Stimulated activated CD8-positive, alpha-beta memory T cell treated with anti-CD3 and anti-CD28 coated beads, Interleukin-4, amount 100 ng/mL, for 1 hour (primary cell): ENCODE measurements at places on chromosomes 3 and 15.

GRCh38 chr15:89749951-89750559, 994 bp downstream of the MESP1 start:
- no peak for DNase-seq

- DNase-seq: no peak
Measured at GRCh38 chr3:16433701-16434151, 79.8 kb downstream of the RFTN1 start.

GRCh38 chr3:182973047-182973446, 7.3 kb downstream of the DCUN1D1 start:
- no peak for DNase-seq

DNA sequence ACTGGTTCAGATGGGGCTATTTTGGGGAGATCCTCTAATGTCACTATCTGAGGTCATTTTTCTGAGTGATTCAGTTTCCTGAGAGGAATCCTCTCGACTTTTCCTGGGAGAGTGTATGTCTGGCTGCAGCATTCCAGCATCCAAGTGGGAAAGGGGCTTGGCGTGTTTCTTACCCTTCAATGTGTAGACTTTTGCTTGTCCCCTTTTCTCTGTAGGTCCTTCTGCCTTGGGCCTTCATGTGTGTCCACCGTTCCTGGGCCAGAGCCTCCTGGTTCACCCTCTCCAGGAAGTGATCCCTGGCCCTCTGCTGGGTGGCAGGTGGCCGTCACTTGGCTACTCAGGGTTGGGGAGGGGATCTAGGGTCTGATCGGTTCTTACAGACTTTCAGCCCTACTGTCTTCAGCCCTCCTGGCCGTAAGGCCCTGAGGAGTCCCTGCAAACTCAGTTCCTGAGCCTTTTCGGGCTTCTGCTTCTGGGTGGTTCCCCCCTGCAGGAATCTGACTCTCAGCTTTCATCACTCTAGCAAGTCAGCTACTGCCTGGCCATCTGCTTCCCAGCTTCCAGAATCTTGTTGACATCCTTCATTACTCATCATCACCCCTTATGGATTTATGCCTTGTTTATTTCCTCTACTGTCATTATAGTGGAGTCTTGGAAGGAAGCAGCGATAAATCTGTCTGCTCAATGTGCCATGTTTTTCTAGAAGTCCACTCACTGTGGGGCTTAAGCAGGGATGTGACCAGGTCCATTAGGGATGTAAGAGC, 36.5 kb downstream of the GOLGA6L10 start:
- DNase-seq: no peak

- no peak for DNase-seq
Measured at GRCh38 chr3:127698691-127699415, 26.1 kb downstream of the ABTB1 start.
